ENCODE measurements at places on chromosomes 3 and 15. TPM values are rescaled to one million over a fixed set of nuclear protein-coding genes. Genes with fewer than 3 reads are reported as not detected.

- ATAC-seq = peak; percentile 24
These were observed 40.3 kb upstream of the ICE2 start for GRCh38 chr15:60519218-60519617.

DNA sequence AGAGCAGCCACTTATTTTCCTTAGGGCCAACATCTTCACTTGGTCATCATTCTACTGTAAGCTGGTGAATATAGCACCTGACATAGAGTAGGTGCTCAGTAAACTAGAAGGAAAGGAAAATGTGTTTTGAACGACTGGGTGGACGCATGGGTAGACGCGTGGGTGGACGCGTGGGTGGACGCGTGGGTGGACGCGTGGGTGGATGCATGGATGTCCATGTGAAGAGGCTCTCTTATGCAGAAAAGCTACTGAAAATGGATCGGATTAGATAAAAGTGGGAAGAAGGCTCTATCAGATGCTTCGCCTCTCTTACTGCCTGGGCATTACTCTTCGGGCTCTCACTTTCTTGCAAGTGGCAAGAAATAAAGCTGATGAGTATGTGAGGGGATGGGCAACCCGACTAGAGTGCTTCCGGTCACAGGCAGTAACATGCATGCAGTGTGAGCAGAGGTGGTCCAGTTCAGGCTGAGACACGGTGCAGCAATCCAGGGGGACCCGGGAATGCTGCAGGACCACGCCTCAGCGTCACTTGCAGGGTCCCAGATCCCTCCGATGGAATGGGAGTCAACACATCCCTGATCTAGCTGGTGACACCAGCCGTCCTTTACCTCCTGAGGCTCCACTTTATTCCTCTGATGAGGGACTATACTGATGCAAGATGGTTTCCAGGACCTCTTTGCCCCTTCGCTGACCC is 138.0 kb upstream of the MEF2A start:
- ATAC-seq = no peak

GRCh38 chr3:16309558-16309957 is 44.5 kb downstream of the OXNAD1 start:
- ATAC-seq = peak; percentile 79

DNA sequence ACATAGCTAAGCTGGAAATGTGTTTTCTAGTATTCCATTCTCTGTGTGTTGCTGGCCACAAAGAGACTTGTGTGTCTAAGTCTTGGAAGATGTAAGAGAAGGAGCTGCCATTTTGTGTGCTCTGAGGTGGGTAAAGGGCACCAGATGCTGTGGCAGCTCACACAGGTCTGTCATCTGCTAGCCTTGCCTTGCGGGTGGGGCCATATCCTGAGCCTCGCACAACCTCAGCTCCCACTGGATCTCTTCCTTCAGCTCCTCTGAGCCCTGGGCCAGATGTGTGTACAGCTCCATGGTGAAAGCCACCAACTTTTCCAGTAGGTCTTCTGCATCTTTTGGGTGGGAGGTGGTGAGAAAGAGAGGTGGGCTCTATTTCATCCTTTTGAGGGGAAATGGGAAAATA is 6.7 kb upstream of the TMC3 start:
- no peak for ATAC-seq

Gene CA12
- 0.15 TPM for total RNA-seq

DNA sequence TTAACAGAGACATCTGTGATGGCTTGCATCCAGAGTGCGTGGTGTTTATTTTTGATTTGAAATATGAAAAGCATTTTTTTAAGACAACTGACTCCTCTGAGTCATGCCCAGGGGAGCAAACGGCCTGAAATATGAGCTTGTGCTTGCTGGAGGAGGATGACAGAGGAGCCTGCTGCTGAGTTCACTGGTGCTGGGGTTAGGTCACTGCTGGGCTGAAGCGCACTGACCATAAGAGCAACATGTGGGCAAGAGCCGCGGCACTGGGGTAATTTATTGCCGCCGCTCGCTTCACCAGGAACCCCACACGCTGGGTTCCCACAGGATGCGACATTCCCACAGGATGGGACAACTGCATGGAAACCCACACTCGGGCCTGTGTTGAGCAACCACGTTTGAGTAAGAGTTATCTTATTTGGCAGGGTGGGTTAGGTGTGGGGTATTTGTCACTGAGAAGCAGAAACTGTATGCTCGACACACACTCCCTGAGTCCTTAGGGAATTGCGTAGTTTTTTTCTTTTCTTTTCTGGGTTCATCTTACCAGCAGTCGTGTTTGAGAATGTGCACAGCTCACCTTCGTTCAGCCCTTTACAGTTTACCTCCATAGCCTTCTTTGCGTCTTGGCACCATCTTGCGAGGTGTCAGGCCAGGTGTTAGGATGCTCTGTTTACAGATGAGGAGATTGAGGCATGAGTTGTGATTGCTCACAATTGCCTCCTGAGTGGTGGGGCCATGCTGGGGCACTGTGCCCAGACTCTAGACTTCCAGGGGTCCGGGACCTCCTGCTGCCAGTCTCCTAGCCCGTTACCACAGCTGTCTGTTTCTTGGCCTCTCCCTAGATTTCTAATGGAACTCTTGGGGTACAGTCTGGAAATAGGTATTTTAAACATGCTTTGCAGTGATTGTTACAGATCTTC is 60.4 kb downstream of the SMAD3 start:
- ATAC-seq = no peak

Gene ADAMTSL3
- not detected for total RNA-seq

Gene AADACL2
- total RNA-seq = not detected

- no peak for ATAC-seq
These were observed 767.1 kb downstream of the NTRK3 start for GRCh38 chr15:87489456-87489855.
